ENCODE measurements at places on chromosomes 6 and 20.

DNA sequence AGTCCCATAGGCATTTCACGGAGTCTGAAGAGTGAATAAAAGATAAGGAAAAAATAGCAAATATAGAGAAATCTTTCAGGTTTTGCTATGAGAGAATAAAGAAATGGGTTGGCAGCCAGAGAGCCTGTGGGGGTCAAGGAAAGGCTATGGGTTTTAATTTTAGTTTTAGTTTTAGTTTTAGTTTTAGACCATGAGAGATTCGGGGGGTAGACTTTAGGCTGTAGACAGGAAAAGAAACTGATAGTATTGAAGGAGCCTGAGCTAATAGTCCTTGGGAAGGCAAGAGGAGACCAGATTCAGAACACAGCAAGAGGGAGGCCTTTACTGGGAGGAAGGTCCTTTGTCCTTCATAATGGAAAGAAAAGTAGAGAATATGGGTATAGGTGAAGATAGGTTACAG lies 19.3 kb downstream of the DOP1A start:
- ATAC-seq, result peak; percentile 86

GRCh38 chr20:17712708-17713107 lies 12.9 kb downstream of the BANF2 start:
- no peak for ATAC-seq

GRCh38 chr6:27830212-27830599 lies 82.0 kb downstream of the OR2B2 start:
- no peak for ATAC-seq

DNA sequence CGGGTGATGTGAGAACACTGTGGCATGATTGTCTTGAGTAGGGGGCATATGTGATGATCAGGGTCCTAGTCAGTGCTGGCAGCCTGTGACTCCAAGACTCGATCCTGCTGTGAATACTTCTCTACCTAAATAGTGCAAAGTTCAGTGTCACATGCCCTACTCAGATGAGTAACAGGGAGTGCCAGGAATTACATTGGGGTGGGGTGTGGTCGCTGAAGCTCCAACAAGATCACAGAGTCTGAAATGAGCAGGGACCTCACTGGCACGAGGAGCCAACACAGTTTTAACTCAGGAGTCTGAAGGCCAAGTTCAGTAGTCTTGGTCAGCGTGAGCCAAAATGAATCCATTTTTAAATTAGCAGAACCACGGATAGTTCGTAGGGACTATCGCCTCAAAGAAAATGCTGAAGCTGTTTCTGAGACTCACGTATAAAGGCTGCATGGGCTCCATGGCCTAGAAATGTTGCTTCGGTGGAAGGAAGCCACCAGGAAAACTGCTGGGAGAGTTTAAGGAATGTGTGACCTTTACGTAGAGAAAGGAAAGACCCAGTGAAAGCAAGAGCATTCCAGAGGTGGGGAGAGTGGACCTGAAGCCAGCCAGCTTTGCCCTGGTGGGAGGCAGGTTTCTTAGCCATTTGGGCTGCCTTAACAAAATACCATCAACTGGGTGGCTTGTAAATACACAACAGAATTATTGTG lies 72.2 kb downstream of the RPP40 start:
- no peak for ATAC-seq

- no peak for ATAC-seq
These were observed 6.0 kb downstream of the PDYN start for GRCh38 chr20:1987826-1988225.

- ATAC-seq, result no peak
These were observed 14.2 kb downstream of the SLC22A23 start for GRCh38 chr6:3442431-3443220.

- no peak for ATAC-seq
These were observed 145.4 kb downstream of the FOXA2 start for GRCh38 chr20:22438926-22439325.

GRCh38 chr6:25868436-25869183 lies 5.4 kb downstream of the SLC17A3 start:
- ATAC-seq, result peak; percentile 27

- no peak for ATAC-seq
These were observed 31.9 kb upstream of the MAPK13 start for GRCh38 chr6:36098253-36098919.

- ATAC-seq, result no peak
These were observed 101.4 kb upstream of the CEP85L start for GRCh38 chr6:118752803-118753202.

DNA sequence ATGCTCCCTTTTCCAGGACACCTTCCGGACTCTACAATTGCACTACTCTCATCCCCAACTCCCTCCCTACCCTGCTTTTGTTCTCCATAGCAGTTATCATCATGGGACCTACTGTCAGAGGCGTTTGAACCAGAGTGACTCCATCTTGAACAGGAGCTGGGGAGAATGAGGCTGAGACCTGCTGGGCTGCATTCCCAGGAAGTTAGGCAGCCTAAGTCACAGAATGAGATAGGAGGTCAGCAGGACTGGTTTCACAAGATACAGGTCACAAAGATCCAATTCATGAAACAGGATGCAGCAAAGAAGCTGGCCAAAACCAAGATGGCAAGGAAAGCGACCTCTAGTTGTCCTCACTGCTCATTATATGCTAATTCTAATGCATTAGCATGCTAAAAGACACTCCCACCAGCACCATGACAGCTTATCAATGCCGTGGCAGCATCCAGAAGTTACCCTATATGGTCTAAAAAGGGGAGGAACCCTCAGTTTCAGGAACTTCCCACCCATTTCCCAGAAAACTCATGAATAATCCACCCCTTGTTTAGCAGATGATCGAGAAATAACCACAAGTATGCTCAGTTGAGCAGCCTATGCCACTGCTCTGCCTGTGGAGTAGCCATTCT lies 15.6 kb downstream of the SLC13A3 start:
- no peak for ATAC-seq

DNA sequence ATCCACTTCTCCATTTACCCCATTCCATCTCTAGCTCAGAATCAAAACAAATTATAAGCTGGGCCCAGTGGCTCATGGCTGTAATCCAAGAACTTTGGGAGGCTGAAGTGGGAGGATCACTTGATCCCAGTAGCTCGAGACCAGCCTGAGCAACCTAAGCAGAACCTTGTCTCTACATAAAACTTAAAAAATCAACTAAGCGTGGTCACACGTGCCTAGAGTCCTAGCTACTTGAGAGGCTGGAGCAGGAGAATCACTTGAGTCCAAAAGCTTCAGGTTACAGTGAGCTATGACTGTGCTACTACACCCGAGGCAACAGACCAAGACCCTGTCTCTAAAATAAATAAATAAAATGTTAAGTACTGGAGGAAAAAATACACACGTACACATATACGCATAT lies 74.7 kb upstream of the RUNX2 start:
- no peak for ATAC-seq

GRCh38 chr20:51800060-51800871 lies 2.1 kb downstream of the SALL4 start:
- ATAC-seq, result no peak

- ATAC-seq, result peak; percentile 91
These were observed 14.6 kb upstream of the CFAP206 start for GRCh38 chr6:87393026-87393622.

- ATAC-seq, result no peak
These were observed 91.9 kb upstream of the CLDN20 start for GRCh38 chr6:155171747-155172449.

- no peak for ATAC-seq
These were observed 110.9 kb downstream of the ARMC2 start for GRCh38 chr6:108958900-108959770.

Data from activated CD4-positive, CD25-positive, alpha-beta regulatory T cell treated with anti-CD3 and anti-CD28 coated beads, Interleukin-2, amount 50 U/mL, for 24 hours (primary cell).